ENCODE measurements at places on chromosomes 12 and 14.

- DNase-seq, result peak; percentile 24
Observed at GRCh38 chr12:128018067-128018466, 248.9 kb upstream of the TMEM132C start.

- peak; percentile 72 for DNase-seq
Observed at GRCh38 chr12:46933947-46934346, 108.2 kb upstream of the SLC38A4 start.

- no peak for DNase-seq
Observed at GRCh38 chr12:104608998-104609397, 152.2 kb downstream of the CHST11 start.

DNA sequence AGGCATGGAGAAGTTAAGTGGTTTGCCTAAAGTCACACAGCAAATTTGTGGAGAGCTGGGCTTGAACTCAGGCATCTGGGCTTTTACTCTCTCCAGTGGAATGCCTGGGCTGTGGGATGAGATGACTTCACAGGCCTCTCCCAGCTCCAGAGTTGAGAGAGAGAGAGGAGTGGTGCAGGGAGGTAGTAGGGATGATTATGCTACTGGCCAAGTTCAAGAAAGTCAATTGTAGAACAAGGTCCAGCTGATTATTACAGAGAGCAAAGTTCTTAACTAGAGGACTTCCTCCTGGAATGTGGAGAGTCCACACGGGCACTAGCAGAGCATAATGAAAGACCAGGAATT lies 769 bp upstream of the EMP1 start:
- DNase-seq, result peak; percentile 65

DNA sequence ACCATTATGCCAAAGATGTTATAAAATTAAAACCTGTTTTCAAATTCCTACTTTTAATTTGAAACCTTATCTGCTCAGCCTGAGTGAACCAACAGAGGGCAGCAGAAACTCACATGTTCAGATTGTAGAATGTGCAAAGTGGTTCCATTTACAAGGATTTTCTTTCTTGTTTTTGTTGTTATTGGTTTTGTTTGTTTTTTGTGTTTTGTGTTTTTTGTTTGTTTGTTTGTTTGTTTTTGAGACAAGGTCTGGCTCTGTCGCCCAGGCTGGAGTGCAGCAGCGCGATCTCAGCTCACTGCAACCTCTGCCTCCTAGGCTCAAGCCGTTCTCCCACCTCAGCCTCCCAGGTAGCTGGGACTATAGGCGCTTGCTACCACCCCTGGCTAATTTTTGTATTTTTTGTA lies 22.8 kb upstream of the GARIN2 start:
- DNase-seq, result peak; percentile 26

GRCh38 chr12:123388177-123388950 lies 4.4 kb downstream of the KMT5A start:
- DNase-seq, result peak; percentile 75

GRCh38 chr14:76015191-76015590 lies 29.6 kb downstream of the IFT43 start:
- no peak for DNase-seq

DNA sequence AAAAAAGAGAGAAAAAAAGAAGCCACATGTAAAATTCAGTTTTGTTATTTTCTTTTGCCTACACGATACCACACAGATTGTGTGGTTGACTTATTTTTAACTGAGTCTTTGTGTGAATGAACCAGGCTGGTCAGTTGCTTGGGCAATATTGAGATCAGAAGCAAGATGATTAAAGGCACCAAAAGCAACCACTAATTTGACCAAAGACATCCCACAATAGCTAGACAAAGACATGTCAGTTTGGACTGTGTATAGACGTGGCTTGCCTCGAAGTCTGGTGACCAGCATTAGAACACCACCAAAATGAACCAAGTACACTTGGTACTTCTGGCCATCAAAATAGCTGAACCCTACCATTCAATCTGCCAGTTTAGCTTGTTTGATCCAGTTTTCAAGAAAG lies 340.6 kb upstream of the TBX3 start:
- DNase-seq, result no peak

DNA sequence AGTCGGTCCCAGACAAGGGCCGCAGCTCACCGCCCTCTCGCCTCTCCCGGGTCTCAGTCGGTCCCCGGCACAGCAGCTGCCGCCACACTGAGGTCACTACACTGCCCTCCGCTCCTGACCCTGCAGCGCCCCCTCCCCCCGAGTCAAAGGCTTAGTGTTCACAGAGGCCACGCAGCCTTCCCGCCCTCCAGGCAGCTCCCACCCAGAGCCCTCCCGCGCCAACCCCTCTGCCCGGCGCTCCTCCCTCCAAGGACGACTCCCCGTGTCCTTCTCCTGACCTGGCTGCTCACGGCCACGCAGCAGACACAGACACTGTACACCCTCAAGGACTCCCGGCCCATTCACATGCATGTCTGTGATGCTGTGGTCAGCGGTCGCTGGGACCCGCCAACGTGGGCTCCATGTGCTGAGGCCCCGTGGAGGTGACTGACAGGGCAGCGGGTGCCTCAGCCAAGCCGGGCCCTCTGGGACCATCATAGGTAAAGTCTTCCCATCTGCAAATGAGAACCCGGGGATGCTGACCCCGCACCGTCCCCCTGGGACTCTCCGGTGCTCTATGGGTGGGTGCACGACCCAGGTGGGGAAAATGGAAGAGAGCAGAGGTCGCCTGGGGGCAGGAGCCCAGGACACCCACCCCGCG lies 16.3 kb upstream of the GALNT9 start:
- no peak for DNase-seq

GRCh38 chr12:131006036-131006735 lies 52.5 kb downstream of the ADGRD1 start:
- DNase-seq, result no peak

DNA sequence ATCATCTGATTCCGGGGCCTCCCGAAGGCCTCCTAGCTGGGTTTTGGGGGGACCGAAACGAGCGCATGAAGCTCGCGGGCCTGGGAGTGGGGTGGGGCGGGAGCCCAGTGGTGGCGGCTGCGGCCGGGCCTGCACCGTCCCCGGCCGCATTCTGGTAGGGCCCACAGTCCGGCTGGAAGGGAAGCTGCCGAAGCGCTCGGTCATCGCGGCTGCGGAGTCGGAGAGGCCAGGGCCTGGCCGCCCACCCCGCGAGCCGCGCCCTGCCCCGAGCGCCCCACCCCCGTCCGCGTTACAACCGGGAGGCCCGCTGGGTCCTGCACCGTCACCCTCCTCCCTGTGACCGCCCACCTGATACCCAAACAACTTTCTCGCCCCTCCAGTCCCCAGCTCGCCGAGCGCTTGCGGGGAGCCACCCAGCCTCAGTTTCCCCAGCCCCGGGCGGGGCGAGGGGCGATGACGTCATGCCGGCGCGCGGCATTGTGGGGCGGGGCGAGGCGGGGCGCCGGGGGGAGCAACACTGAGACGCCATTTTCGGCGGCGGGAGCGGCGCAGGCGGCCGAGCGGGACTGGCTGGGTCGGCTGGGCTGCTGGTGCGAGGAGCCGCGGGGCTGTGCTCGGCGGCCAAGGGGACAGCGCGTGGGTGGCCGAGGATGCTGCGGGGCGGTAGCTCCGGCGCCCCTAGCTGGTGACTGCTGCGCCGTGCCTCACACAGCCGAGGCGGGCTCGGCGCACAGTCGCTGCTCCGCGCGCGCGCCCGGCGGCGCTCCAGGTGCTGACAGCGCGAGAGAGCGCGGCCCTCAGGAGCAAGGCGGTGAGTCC lies at the start of gene KLC1:
TSS of gene KLC1 (plus strand) at position 528 of the 819 bp plus-strand sequence. CDS start 25,354 bp downstream, outside the sequence.
- DNase-seq, result peak; percentile 78

- DNase-seq, result peak; percentile 92
Observed at GRCh38 chr14:72666610-72667009, 227.3 kb downstream of the DPF3 start.

- DNase-seq, result no peak
Observed at GRCh38 chr12:30696103-30696408, 387 bp upstream of the IPO8 start.

DNA sequence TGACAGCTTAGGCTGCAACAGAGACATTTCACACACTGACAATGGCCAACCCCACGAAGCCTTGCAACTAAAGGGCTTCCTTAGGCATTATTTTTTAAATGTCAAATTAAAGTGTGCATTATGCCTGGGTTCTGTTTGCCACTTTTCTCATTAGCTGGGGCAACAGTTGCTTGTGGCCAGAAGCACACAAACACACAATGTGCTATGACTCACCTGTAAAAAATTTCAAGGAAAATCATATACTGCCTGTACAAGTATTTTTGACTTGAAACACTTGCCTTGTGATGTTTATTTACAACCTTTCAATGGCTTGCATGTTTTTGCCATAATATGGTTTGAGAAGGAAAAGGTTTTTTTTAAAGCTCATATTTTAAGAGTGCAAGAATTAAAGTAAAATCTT lies 1.9 kb downstream of the NTN4 start:
- no peak for DNase-seq

- peak; percentile 85 for DNase-seq
Observed at GRCh38 chr12:25518512-25518911, 34.6 kb downstream of the LMNTD1 start.

DNA sequence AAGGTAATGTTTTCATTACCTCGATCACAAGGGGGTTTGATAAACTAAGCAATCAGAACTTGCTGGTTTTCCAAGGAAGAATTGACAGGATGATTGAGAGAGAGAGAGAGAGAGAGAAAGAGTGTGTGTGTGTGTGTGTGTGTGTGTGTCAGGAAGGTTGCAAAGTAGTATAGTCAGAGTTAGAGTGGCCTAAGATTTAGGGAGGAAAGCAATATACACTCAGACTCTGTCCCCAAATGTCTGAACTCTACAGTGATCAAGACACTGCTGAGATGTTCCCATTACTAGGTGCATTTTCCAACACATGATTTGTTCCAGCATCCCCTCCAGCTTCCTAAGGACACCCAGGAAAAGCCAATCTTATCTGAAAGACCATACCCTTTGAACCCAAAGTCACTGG lies 1074.1 kb downstream of the BCL11B start:
- DNase-seq, result no peak

DNA sequence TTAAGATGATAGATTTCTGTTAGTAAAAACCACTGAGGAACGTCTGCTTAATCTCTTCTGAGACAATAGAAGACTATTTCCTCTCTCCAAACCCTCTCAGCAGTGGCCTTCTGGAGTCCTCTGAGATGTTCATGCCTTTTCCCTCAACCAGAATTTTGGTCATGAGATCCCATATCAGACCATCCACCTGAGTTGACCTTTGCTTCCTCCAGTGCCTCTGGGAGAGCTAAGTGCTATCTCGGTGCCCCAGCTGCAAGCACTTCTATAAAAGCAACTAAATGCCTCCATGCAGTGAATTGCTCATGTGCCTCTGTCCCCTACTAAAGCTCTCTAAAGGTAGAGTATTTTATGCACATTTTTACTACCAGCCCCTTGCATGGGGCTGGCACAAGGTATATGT lies 172.8 kb upstream of the BCL2L14 start:
- no peak for DNase-seq

GRCh38 chr14:20440882-20441281 lies 4.9 kb upstream of the KLHL33 start:
- DNase-seq, result no peak

- no peak for DNase-seq
Observed at GRCh38 chr14:64491637-64492036, 12.0 kb downstream of the ZBTB25 start.

DNA sequence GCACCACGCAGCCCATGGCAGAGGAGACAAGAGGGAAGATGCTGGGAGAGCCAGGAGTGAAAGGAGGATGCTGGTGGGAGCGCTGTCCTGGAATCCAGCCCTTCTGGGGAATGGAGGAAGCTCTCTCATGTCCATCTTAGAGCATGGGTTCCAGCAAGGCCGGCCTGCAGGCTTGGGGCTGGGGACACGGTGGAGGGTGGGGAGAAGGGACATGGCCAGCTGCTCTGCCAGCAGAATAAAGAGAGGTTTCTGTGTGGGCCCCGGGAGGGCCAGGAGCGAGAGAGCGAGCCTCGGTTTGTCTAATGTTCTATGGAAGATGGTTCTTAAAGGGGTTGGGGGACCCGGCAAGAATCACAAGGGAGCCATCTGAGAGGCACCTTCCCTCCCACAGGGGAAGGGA lies 60.2 kb downstream of the RIMBP2 start:
- DNase-seq, result no peak

GRCh38 chr12:71415336-71416231 lies 24.0 kb upstream of the LGR5 start:
- DNase-seq, result peak; percentile 55

GRCh38 chr12:100445081-100445481 lies 28.6 kb upstream of the NR1H4 start:
- no peak for DNase-seq

DNA sequence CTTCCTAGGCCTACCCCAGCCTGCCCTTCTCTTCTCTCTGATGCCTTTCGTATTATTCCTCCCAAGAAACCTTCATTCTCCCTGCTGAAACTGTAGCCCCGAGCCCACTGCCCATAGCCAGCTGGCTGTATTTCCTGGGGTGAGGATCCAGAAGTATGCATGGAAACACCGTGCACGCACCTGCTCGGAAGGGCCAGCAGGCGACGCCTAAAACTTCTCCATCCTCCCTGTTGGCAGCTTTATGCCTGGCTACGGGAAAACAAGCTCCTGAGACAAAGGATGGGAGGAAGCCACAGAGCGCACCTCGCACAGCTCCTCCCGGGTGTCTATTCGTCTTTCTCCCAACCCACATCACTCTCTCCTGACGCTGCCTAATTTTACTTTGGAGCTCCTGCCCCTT lies 69.0 kb upstream of the CAPRIN2 start:
- DNase-seq, result no peak

DNA sequence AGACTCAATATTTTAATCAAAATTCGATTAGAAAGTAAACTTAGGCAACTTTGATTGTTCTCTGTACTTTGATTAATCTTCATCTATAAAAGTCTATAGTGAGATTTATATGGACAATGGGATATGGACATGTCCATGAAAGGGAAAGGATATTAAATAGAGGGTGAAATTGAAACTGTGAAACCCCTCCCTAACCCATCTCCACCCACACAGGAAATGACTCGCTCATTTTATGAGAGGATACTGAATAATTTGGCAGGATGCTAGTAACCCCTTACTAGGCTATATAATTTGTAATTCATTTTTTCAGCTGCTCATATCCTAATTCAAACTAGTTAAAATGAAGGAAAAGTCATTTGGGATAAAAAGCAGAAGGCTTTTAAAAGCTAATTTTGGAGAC lies 328.0 kb upstream of the ATP2B1 start:
- peak; percentile 69 for DNase-seq

GRCh38 chr12:26026713-26027112 lies 68.2 kb downstream of the RASSF8 start:
- DNase-seq, result no peak

DNA sequence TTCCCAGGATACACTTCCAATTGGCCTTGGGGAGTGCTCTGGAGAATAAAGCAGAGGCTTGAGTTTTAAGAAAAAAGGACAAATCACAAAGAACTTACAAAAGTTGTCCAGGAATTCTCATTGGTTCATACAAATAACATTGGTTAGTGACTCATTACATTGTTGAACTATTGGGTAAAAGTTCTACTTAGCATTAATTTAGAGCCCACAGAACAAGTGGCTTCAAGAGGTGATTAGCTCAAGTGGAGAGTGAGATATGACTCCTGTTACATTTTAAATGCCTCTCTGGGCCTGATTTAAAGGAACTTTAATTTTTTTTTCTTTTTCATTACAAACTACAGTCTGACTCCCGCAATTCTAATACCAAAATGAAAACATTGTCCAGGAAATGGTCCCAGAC lies 72.9 kb downstream of the ASCL4 start:
- no peak for DNase-seq
